ENCODE measurements at places on chromosomes 5 and 9. TPM values are rescaled to one million over a fixed set of nuclear protein-coding genes. Genes with fewer than 3 reads are reported as not detected.
A peak's percentile ranks its signal among the peaks of the same experiment; 100 is the strongest.

GRCh38 chr5:132435447-132435846 is 55.1 kb downstream of the IRF1 start:
- H3K27me3 ChIP-seq: no peaks in the 10 kb centered on the region
- H3K27ac ChIP-seq: no peak overlapping the region
- H3K4me1 ChIP-seq: peaks cover 6% of the 10 kb centered on the region
- DNase-seq: no peak

DNA sequence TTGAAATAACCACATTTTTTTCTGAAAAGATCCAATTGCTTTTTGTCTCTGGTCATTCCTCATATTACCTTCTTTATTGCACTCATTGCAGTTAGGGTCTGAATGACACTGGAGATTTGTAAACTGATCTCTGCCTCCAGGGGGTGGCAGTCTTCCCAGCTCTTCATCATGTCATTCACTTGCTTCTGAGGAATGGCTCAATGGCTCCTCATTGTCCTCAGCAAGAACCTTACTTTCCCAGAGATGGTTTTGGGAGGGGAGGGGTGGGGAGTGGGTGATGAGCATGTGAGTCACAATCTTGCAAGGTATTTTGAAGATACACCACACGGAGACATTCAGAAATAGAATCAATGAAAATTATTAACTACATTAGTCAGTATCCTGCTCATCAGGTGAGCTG is 159.8 kb upstream of the GAS1 start:
- no peaks in the 10 kb centered on the region for H3K36me3 ChIP-seq
- H3K27ac ChIP-seq: no peak overlapping the region
- H3K4me3 ChIP-seq: no peak overlapping the region
- no peaks in the 10 kb centered on the region for H3K4me1 ChIP-seq
- DNase-seq: no peak

GRCh38 chr5:81016116-81016515 is 56.0 kb downstream of the RASGRF2 start:
- no peak overlapping the region for H3K27ac ChIP-seq
- H3K4me1 ChIP-seq: peaks cover 14% of the 10 kb centered on the region
- H3K27me3 ChIP-seq: no peaks in the 10 kb centered on the region
- no peaks in the 10 kb centered on the region for H3K36me3 ChIP-seq

- H3K4me3 ChIP-seq: no peak overlapping the region
- no peaks in the 10 kb centered on the region for H3K4me1 ChIP-seq
- peaks cover 26% of the 10 kb centered on the region for H3K36me3 ChIP-seq
- H3K27ac ChIP-seq: no peak overlapping the region
Observed at GRCh38 chr5:123611406-123611709, 99.4 kb downstream of the CSNK1G3 start.

DNA sequence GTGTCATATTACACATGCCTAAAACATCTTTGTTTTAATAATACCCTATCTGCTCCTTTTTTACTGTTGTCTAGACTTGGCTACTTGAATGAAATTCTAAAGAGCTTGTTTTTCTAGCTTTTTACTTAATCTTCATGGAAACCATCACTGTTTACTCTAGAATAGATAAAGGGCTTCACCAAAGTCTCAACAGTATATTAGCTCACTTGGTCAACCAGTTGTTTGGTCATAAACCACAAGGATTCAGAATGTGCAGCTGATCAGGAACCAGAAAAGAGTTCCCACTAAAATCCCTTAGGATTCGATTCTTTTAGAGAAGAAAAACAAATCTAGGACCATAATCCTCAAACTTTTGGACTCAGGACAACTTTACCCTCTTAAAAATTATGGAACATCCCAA is 38.0 kb downstream of the CDO1 start:
- H3K4me1 ChIP-seq: peaks cover 28% of the 10 kb centered on the region
- H3K27me3 ChIP-seq: no peaks in the 10 kb centered on the region
- no peak overlapping the region for H3K27ac ChIP-seq
- no peak overlapping the region for H3K4me3 ChIP-seq

DNA sequence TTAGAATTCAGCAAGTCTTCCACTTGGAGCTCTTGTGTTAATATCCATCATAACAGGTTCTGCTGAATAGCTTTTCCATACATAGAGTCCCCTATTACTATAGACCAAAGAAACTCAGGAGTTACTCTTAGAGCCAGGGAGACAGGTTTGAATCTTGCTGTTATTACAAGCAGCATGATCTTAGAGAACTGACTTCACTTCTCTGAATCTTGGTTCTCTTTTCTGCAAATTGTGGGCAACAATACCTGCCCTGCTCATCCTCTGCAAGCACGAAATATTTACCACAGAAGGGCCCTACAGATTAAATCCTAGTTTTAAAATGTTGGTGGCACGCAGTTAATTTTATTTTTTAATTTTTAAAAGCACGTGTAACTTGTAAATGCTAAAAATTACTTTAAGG is 111.7 kb downstream of the TLR4 start:
- H3K36me3 ChIP-seq: no peaks in the 10 kb centered on the region
- no peaks in the 10 kb centered on the region for H3K27me3 ChIP-seq
- DNase-seq: no peak
- no peaks in the 10 kb centered on the region for H3K4me1 ChIP-seq
- no peak overlapping the region for H3K4me3 ChIP-seq

GRCh38 chr9:110148891-110149290 is 59.1 kb downstream of the C9orf152 start:
- DNase-seq: no peak
- H3K27ac ChIP-seq: no peak overlapping the region
- no peaks in the 10 kb centered on the region for H3K27me3 ChIP-seq
- no peak overlapping the region for H3K4me3 ChIP-seq
- 0 out of 2 replicates have a peak, but pooled peaks cover 7% of the 10 kb centered on the region for H3K36me3 ChIP-seq

DNA sequence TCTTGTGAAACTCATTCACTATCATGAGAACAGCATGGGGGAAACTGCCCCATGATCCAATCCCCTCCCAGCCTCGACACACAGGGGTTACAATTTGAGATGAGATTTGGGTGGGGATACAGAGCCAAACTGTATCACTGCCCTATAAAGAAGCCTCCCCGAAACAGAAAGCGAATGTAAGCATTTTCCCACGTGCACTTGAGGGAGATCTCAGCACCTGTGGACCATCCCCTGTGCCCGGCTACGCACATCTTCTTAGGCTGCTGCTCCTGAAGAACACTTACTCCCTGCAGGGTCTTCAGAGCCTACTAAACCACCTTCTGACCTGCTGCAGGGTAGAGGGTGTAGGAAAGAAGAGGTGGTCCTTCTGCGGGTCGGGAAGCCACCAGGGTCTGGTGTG is 410.2 kb upstream of the IRX2 start:
- no peaks in the 10 kb centered on the region for H3K27me3 ChIP-seq
- DNase-seq: no peak
- no peak overlapping the region for H3K27ac ChIP-seq

GRCh38 chr5:118580949-118581348 is 407.4 kb downstream of the DTWD2 start:
- H3K4me1 ChIP-seq: peaks cover 3% of the 10 kb centered on the region
- no peak for DNase-seq
- no peak overlapping the region for H3K27ac ChIP-seq
- no peaks in the 10 kb centered on the region for H3K36me3 ChIP-seq
- H3K27me3 ChIP-seq: no peaks in the 10 kb centered on the region

GRCh38 chr9:81073821-81074220 is 615.5 kb downstream of the TLE1 start:
- H3K27ac ChIP-seq: no peak overlapping the region
- no peak for DNase-seq
- peaks cover 3% of the 10 kb centered on the region for H3K4me1 ChIP-seq
- no peak overlapping the region for H3K4me3 ChIP-seq
- H3K27me3 ChIP-seq: no peaks in the 10 kb centered on the region
- no peaks in the 10 kb centered on the region for H3K36me3 ChIP-seq

DNA sequence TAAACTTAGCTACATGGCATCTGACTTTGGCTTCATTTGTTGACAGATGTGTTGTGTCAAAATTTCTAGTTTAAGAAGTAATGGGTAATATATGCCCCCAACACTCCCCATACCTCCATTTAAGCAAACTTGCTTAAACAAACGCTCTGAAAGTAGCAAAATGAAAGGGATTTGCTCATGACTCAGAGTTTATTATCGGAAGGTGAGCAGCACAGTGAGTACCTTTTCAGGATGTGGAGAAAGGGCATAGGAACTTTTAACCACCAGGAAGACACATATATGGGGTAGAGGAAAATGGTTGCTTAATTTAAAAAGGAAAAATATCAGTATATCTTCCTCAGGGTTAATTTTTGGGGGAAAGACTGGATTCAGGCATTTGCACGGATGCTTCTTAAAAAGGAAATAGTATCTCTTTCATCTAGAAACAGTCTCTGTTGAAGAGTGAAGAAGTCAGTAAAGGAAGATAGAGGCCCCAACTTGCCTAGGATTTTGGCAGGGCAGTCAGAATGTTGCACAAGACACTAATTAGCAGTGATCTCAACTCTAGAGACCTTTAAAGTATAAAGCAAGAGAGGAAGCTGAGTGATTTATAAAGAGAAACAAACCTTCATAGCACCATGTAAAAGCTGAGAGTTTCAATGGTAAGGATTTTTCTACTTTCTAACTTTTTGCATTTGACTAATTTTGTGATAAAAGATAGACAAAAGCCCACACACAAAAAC is 155.1 kb downstream of the TRIO start:
- H3K36me3 ChIP-seq: peaks cover 2% of the 10 kb centered on the region
- H3K27me3 ChIP-seq: no peaks in the 10 kb centered on the region
- H3K27ac ChIP-seq: no peak overlapping the region
- H3K4me3 ChIP-seq: no peak overlapping the region
- no peak for DNase-seq

- no peak for DNase-seq
- H3K36me3 ChIP-seq: no peaks in the 10 kb centered on the region
- no peak overlapping the region for H3K4me3 ChIP-seq
- H3K27me3 ChIP-seq: no peaks in the 10 kb centered on the region
- no peak overlapping the region for H3K27ac ChIP-seq
Observed at GRCh38 chr9:18699764-18700163, 225.8 kb downstream of the ADAMTSL1 start.

GRCh38 chr9:87605676-87606075 is 108.0 kb downstream of the DAPK1 start:
- H3K27me3 ChIP-seq: no peaks in the 10 kb centered on the region
- H3K36me3 ChIP-seq: peaks cover 20% of the 10 kb centered on the region
- 0 out of 2 replicates have a peak overlapping the region, but pooled peaks have one; percentile 5 for H3K27ac ChIP-seq

DNA sequence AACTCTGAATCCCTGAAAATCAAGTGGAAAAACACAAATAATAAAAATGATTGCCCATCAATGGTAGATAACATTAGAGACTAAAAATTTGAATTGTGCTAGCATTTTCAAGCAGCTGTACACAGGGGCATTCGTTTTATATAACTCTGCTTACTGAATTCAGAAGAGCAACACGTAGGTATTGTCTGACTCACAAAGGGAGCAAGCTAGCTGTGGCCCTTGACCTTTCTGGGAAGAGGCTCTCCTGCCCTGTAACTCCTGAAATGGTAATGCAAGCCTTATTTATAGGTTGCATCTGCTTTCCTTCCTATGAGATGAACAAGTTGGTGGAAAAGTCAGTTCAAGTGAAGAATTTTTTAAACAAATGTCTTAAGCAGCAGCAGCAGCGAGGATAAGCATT is 218.7 kb upstream of the EFNA5 start:
- no peaks in the 10 kb centered on the region for H3K36me3 ChIP-seq
- H3K4me1 ChIP-seq: no peaks in the 10 kb centered on the region
- no peaks in the 10 kb centered on the region for H3K27me3 ChIP-seq

GRCh38 chr5:64166201-64166959 is 737 bp downstream of the RNF180 start:
- no peaks in the 10 kb centered on the region for H3K4me1 ChIP-seq
- no peaks in the 10 kb centered on the region for H3K36me3 ChIP-seq
- H3K27ac ChIP-seq: no peak overlapping the region
- H3K4me3 ChIP-seq: no peak overlapping the region
- no peaks in the 10 kb centered on the region for H3K27me3 ChIP-seq
- no peak for DNase-seq

DNA sequence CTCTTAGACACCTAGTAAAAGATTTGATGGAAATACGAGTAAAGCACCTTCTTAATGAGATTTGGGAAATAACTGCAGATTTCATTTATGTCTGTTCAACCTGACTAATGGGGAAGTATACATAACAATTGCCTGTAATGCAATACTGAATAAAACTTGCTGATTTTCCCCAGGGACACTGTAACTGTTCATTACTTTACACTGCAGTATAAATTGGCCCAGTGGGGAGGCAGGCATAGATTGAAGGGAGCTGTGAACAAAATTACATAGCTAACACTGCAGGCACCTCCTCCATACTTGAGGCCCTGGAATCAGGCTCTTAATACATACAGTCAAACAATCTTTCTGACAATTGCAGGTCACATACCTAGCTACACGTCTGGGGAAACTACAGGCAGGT is 216.2 kb downstream of the PTPRD start:
- no peaks in the 10 kb centered on the region for H3K36me3 ChIP-seq
- H3K4me3 ChIP-seq: no peak overlapping the region
- H3K4me1 ChIP-seq: no peaks in the 10 kb centered on the region
- DNase-seq: no peak
- H3K27me3 ChIP-seq: no peaks in the 10 kb centered on the region

GRCh38 chr5:33691856-33692255 is 199.9 kb downstream of the ADAMTS12 start:
- no peak overlapping the region for H3K27ac ChIP-seq
- H3K4me1 ChIP-seq: no peaks in the 10 kb centered on the region
- H3K4me3 ChIP-seq: no peak overlapping the region
- no peaks in the 10 kb centered on the region for H3K36me3 ChIP-seq
- no peaks in the 10 kb centered on the region for H3K27me3 ChIP-seq
- DNase-seq: no peak

DNA sequence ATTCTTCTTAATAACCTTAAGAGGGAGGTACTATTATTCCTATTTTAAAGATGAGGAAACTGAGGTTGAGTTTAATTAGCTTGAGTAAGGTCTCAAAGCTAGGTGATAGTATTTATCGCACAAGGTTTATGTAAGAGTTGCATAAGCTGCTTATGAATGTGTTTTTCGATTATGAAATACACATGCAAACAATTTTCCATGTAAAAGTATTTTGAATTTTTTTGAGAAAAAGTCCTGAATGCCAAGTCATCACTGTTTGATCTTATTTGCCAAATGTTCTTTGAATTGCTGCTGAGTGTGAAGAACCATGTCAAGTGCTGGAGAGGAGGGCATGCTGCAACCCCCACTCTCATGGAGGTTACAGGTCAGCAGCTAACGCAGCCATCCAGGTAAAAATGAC is 174.4 kb downstream of the CARTPT start:
- H3K4me3 ChIP-seq: no peak overlapping the region
- no peaks in the 10 kb centered on the region for H3K36me3 ChIP-seq
- H3K4me1 ChIP-seq: no peaks in the 10 kb centered on the region

Gene PRELID1
- 226 TPM for total RNA-seq

Gene GAS1
- 336 TPM for total RNA-seq

Gene DDX4
- not detected for total RNA-seq

Gene DAB2
- 19.1 TPM for total RNA-seq

Gene SLC1A3
- total RNA-seq: 1.4 TPM

Gene MSMP
- not detected for total RNA-seq

Gene SLC34A1
- not detected for total RNA-seq

Gene GPR21
- total RNA-seq: 1.7 TPM

Gene PDE4D
- total RNA-seq: 27.2 TPM

Gene CYFIP2
- 1.3 TPM for total RNA-seq

Gene PPP2R2B
- not detected for total RNA-seq

Gene PCDHB16
- total RNA-seq: 6.8 TPM

Gene ZNF879
- total RNA-seq: 5.5 TPM
